IMR-90 (cell line): ENCODE measurements at places on chromosomes 12 and 14. TPM values are rescaled to one million over a fixed set of nuclear protein-coding genes. Genes with fewer than 3 reads are reported as not detected.

The MDP1 gene
- polyA plus RNA-seq, result 16.7 and 17.8 TPM in 2 replicates

GRCh38 chr12:94676922-94677321 is 26.6 kb upstream of the TMCC3 start:
- no peak for DNase-seq

The TAS2R13 gene
- 0.03 TPM in 1 of 2 replicates, not detected in the other for polyA plus RNA-seq

GRCh38 chr12:52980096-52980649 is 26.1 kb upstream of the EIF4B start:
- DNase-seq, result no peak

DNA sequence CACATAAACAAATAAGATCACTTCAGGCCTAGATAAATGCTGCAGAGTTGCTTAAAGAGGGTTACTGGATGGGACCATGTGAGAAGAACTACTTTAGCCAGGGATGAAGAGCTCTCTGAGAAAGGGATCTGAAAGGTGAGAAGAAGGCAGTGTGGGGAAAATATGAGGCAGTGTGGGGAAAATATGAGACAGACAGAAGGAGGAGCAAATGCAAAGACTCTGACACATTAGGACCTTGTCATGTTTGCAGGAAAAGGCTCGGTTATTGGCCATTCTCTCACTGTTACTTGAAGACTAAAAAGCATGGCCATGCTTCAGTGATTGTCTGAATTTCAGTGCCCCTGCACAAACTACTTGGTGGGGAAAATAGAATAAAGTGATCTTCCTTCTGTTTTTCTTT is 22.7 kb upstream of the TRIM9 start:
- DNase-seq, result no peak

DNA sequence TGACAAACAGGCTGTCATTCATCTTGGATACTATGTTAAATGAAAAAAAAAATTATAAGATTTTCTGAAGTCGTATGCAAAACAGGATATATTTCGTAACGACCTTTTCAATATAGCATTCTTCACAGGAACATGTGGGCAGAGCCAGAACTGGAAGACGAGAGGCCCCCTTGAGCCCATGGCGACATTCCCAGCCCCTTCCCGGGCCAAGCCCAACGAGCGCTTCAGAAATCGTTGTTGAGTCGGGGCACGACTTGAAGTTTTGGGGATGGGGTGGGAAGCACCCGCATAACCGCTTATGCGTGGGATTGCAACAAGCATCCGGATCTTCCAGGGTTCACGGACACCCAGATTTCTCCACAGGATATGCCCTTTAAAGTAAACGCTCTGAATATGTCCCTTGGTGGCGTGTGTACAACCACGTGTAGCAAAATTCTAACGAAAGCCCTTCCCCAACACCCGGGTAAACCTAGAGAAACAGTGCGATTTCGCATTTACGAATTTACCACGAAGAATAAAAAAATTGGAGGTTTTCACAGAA is 736 bp downstream of the C14orf39 start:
- DNase-seq, result no peak

The GPR137C gene
- 0.77 and 0.91 TPM in 2 replicates for polyA plus RNA-seq

The RIPK3 gene
- polyA plus RNA-seq, result 0.09 TPM in 1 of 2 replicates, not detected in the other

The LTB4R2 gene
- polyA plus RNA-seq, result 1.7 and 2.0 TPM in 2 replicates

The NKX2-1 gene
- polyA plus RNA-seq, result not detected in 2 replicates

DNA sequence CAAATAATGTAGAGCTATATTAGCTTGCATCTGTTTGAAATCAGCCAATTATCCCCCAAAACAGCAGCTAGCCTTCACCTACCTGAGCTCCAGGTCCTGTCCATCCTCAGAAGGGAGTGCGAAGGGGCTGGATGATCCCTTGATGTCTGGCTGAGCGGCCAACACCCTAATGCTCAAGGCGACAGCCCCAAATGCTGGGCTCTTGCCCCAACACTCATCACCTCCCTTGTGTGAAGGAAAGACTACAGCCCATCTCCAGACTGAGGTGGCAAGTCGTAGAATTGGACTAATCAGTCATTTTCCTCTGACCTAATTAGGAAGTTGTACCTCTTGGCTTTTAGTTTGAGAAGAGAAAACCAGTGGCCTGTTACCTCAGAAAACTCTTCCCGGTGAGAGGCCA is 16.3 kb upstream of the MDM1 start:
- no peak for DNase-seq

- no peak for DNase-seq
Observed at GRCh38 chr12:92185052-92185451, 39.4 kb upstream of the BTG1 start.

The LYZ gene
- not detected in 2 replicates for polyA plus RNA-seq

- peak; percentile 99 for DNase-seq
Observed at GRCh38 chr12:114684098-114684869, at the start of gene TBX3. Gene TBX3 (minus strand): TSS chr12:114684175. CDS start chr12:114683200, 975 bp downstream.

The YEATS4 gene
- polyA plus RNA-seq, result 6.9 and 10.0 TPM in 2 replicates

GRCh38 chr12:6695313-6696045 is 5.1 kb downstream of the PIANP start:
- no peak for DNase-seq

GRCh38 chr12:85531341-85531740 is 251.3 kb downstream of the ALX1 start:
- DNase-seq, result no peak

DNA sequence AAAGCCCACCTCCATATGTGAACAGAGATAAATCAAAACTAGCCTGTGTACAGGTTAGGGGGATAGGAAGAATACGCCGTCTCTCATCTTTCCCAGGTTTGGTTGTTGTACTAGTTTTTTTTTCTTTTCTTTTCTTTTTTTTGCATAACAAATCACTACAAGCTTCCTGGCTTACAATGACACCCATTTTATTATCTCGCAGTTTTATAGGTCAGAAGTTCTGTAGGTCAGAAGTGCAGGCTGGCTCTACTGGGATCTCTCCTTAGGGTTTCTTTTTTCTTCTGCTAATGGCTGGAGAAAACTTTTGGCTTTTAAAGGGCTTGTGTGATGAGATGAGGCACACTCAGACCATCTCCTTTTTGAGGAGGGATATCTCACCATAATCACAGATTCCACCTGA is 25.7 kb upstream of the CRY1 start:
- no peak for DNase-seq

- DNase-seq, result no peak
Observed at GRCh38 chr12:127194176-127194575, 1072.8 kb upstream of the TMEM132C start.

The CABP1 gene
- polyA plus RNA-seq, result 0.20 and 1.1 TPM in 2 replicates

DNA sequence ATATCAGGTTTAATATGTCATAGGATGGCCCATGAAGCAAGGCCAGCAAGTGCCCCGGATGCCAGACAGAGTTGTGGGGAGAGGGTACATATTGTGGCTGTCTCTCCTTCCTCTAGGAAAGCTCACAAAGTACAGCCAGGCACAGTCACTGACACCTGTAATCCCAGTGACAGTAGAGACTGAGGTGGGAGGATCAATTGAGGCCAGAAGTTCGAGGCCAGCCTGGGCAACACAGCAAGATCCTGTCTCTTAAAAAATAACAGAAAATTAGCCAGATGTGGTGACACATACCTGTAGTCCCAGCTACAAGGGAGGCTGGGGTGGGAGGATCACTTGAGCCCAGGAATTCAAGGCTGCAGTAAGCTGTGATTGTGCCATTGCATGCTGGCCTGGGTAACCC is 32.1 kb downstream of the SLC7A8 start:
- DNase-seq, result no peak

The KLRC2 gene
- polyA plus RNA-seq, result not detected in 2 replicates

The C14orf132 gene
- 10.8 and 13.5 TPM in 2 replicates for polyA plus RNA-seq

DNA sequence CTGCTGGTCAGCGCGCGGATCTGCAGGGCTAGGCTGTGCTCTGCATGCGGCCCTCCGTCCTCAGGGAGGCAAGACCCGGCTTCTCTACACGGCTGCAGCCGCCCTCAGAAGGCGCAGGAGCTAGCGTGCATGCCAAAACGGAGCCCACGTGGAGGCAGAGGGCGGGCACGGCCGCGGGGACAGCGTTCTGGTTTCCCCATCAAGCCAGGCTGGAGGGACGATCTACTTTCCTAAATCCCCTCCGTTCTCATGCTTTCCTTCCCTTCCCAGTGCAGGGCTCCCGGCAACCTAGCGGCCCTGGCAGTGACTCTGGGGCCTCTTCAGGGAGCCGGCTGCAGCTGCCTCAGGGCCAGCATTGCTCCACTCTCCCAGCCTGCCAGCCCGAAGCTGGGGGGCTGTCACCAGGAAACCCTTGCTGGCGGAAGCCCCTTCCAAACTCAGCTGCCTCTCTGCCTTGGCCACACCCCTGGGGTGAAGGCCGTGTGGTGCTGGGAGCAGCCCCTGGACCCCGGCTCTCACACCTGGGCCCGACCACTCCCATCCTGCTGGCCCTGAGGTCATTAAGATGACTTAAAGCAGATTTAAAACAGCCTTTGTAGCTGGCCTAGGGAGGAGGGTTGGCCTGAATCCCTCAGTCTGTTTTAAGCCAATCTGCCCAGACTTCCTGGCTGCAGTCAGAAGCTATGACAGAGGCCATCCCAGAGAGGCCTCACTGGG is 9.2 kb upstream of the GOLGA3 start:
- DNase-seq, result no peak

DNA sequence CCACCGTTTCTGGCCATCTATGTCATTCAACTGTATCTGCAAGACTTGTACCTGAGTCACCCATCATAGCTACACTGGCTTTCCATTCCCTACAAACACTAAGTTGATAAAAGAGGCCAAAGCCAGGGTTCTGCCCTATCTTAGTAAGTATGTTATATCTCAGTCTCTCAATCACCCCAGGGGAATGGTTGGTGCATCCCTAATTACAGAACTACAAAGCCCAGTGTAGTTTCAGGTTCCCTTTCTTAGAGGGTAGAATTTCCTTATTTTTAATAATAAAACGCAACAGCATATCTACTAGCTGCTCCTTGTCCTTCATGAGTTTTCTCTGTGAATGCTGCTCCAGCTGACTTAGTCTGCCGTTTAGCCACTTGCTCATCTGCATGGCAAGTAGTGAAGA is 57.6 kb downstream of the ST8SIA1 start:
- no peak for DNase-seq

- no peak for DNase-seq
Observed at GRCh38 chr12:8987163-8987562, 2.2 kb upstream of the KLRG1 start.

The REP15 gene
- 0.48 and 0.75 TPM in 2 replicates for polyA plus RNA-seq

GRCh38 chr14:34662561-34663088 is 32.7 kb upstream of the SNX6 start:
- no peak for DNase-seq

The GUCY2C gene
- polyA plus RNA-seq, result not detected in 2 replicates

DNA sequence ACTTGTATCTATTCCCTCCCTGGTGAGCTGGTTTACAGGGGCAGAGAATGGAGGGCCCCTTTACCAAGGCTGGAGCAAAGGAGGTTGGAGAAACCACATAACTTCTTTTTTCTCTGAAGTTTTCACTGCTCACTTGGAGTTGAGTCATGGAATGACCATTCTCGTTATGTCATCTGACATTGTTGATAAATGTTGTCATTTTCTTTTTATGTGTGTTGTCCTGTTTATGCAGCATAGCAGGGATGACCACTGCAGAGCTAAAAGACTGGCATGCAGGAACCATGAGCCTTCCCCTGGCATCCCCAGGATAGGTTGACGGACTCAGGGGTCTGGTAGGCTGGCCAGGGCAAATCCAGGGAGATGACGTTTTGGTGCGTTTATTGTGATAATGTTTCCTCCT is 256.8 kb upstream of the DDHD1 start:
- peak; percentile 71 for DNase-seq

GRCh38 chr12:106994579-106995220 is 7.8 kb upstream of the MTERF2 start:
- DNase-seq, result peak; percentile 74

DNA sequence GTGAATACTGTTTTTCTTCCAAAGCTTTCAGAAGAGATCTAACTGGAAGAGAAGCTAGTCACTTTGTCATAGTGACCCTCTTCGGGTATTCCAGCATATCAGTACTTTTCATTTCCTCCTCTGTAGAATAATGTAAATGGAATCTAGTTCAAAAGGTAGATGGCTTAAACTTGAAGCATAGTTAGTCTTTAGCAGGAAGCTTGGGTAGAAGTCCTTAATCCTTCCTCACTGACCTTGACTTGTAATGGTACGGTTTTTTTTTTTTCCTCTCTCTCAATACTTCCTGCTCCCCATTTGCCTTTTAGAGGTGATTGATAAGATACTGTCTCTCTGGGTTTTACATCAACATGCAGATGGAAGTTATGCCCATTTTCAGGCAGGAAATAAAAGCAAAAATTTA is 1.7 kb downstream of the FBXO34 start:
- DNase-seq, result no peak

DNA sequence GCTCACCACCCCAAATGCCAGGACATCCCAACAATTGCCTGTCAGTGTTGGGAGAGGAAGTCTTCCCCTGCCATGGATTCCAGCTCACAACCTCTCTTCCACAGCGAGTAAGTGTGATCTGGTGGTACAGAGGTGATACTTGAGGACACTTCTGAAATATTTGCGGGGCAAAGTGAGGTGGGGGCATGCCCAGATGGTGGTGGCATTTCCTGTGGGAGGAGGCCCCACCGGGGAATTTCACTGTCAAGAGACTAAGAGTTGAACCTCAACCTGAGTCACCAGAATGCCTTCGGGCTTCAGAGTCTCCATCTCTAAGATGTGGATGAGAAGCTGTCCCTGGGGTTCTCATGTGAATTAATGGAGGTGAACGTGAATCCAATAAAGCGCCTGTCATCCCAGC is 122.3 kb upstream of the RFLNA start:
- no peak for DNase-seq

DNA sequence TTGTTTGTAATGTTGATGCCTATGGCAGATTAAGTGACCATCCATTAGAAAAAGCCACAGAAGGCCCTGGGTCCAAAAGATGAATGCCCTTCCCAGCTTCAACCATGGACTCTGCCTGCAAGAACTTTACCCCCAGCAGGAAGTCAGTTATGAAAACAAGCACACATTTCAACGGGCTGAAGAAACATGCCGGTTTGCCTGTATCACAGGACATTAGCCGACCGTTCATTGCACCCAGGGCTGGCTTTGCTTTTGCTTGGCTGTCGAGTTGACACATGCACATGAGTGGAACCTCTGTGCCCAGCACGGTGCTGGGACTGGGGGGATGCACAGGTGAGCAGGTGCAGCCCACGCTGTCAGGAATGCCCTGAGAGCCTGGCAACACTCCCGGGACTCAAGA is 1087.0 kb downstream of the BCL11B start:
- no peak for DNase-seq

The PLA2G1B gene
- polyA plus RNA-seq, result not detected in 2 replicates

DNA sequence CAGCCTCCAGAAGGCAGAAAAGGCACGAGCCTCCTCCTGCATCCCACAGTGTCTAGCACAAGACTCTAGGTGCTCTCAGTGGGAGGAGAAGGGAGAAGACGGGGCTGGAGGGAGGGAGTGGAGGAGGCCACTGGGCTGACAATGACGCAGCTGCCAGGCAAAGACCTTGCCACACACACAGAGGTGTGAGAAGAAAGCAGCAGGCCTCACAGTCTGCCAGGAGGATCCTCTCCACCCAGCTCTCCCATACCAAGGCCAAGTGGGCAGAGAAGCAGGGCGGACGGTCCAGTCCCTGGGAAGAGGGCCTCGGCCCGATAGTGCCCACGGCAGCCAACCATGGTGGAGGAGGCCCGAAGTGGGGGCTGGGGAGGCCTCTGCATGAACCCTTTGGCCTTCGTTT is 78.9 kb downstream of the NCOR2 start:
- no peak for DNase-seq

- DNase-seq, result peak; percentile 72
Observed at GRCh38 chr12:124938587-124938986, 24.1 kb upstream of the UBC start.

The PTPN21 gene
- polyA plus RNA-seq, result 10.1 and 10.7 TPM in 2 replicates
